Stimulated activated CD8-positive, alpha-beta memory T cell treated with anti-CD3 and anti-CD28 coated beads, Interleukin-15, amount 100 ng/mL, for 48 hours (primary cell): ENCODE measurements at places on chromosomes 2 and 18.

- DNase-seq: no peak
Measured at GRCh38 chr2:129050101-129050500, 731.4 kb upstream of the HS6ST1 start.

GRCh38 chr2:159561786-159562185 lies 54.6 kb downstream of the BAZ2B start:
- no peak for DNase-seq

GRCh38 chr2:159032580-159032979 lies 64.1 kb downstream of the TANC1 start:
- no peak for DNase-seq

- DNase-seq: no peak
Measured at GRCh38 chr18:51135795-51136194, 61.7 kb downstream of the MEX3C start.

- DNase-seq: no peak
Measured at GRCh38 chr2:149313512-149313972, 16.8 kb upstream of the LYPD6 start.

DNA sequence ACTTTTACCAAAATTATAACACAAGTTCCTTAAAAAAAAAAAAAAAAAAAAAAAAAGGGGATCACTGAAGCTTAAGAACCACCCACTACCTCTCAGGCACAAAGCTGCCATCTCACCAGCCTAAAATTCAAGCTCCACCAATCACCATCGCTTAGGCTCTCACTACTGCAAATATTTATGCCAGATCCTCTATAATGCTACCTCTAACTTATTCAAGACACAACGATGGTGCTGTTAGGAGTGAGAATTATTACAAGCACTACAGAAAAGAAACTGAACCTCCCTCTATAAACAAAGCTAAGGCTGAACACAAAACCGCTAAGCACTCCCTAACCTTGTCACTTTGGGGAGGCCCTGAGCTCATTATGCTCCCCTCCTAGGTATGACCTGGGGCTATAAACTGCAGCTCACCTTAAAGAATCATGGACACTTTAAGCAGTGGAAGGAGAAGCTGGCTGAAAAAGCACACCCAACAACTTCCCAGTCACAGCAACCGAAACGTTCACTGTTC lies 3.6 kb downstream of the FZD5 start:
- DNase-seq: no peak

GRCh38 chr2:68344031-68344430 lies 21.1 kb upstream of the PLEK start:
- DNase-seq: no peak

GRCh38 chr2:41990688-41991087 lies 57.1 kb upstream of the PKDCC start:
- no peak for DNase-seq

DNA sequence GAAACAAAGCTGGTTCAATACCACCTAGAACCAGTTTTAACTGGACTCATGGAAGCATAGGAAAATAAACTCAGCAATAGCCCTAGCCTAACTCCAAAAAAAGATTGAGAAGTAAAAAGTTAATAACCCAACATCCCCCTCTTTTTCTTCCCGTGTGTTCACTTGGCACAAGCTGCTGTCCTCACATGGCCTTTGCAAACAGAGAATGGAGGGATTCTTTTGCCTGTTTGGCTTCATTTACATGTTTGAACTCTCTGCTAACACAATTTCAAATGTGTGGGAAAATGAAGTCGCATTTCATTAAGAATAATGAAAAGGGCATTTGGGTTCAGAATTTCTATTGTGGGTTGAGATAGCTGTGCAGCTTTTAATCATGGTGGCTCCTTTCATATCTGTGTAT lies 589.2 kb upstream of the LRRTM1 start:
- DNase-seq: no peak

DNA sequence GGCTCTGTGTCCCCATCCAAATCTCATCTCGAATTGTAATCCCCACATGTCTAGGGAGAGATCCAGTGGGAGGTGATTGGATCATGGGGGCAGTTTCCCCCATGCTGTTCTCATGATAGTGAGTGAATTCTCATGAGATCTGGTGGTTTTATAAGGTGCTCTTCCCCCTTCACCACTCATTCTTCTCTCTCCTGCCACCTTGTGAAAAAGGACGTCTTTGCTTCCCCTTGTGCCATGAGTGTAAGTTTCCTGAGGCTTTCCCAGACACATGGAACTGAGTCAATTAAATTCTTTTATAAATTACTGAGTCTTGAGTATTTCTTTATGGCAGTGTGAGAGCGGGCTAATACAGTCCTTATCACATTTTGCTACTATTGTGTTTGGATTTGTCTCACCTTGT lies 177.6 kb upstream of the SLC39A10 start:
- no peak for DNase-seq

DNA sequence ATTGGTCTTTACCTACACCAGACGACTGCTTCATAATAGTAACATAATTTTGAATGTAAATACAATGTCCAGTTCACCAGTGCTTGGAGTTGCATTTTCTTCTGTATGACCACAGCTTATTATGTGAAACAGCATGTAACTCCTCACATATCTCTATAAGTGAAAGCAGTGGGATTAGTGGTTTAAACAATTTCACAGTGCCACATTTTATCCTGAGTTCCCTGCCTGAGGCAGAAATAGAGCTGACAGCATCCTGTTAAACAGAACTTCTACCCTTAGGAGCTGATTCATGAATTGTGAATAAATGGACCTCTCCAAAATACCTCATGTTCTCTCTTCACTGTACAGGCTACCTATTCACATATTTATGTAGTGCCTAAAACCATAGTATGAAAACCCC lies 542.3 kb upstream of the VWC2L start:
- DNase-seq: no peak

DNA sequence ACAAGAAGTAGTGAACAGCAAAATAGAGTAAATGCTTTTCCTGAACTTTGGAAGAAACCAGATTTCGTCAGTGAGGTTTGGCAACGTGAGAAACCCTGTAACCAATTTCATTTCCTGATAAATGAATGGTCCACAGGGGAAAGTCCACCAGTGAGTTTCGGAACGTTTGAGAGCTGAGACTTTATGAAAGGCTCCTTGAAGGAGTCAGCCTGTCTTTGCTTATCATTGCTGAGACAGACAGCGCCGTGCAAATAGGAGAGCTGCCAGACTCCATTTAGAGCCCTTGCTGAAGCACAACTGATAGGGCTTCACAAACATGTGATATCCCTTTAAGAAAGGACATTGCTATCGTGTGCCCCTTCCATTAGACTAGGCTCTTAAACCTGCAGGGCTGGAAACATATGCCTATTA lies 121.8 kb upstream of the SMAD7 start:
- no peak for DNase-seq

GRCh38 chr2:1591978-1592907 lies 152.1 kb downstream of the PXDN start:
- DNase-seq: no peak

DNA sequence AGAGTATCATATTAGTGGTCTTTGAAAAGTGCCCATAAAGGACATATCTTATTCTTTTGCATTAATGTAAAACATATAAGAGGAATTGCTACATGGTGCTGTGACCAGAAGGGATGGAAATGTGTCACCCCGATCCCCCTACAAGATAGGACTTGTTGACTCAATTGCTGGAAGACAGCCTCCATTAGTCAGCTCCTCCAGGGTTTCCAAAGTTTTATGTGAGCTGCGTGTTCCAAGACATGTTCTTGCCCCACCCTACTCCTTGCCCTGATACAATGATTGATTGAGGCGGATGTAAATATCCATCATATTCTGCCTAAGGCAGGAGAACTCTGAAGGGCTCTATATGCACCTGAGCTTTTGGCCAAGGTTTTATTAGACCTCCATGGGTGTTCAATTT lies 541.0 kb upstream of the ZEB2 start:
- no peak for DNase-seq

GRCh38 chr18:24104486-24104885 lies 34.4 kb upstream of the CABYR start:
- no peak for DNase-seq

DNA sequence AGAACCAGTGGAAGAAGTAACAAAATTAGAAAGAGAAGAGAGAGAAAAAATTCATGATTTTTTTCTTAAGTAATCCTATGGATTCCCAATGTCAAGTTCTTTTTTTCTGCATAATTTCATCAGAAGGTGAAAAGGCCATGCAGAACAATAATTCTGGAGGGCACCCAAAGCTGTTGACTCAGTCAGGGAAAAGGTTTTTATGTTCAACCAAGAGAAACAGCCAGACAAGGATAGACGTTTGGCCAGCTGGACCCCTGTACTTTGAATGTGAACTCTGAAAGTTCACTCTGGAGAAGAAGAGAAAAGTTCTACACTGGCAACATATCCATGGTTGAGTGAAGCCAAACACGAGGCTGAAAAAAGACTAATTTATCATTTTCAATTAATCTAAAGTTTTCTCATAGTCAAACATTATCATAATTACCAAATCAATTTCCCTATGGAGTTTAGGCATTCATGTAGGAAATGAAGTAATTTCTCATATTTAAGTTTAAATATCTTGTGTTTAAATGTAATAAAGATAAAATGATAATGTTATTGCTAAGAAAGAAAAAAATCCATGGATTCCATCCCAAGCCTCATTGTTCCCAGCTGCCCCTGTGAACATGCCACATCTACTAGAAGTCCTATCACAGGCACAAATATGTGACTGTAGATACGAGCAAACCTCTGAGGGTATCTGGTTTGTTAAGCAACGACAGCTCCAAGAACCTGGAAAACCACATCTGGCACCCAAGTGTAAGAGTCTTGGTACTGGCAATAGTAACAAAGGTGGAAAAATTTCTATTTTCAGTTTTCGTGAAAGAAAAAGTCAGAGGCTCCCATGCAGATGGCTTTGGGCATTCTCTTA lies 742.7 kb upstream of the ACVR2A start:
- DNase-seq: no peak

DNA sequence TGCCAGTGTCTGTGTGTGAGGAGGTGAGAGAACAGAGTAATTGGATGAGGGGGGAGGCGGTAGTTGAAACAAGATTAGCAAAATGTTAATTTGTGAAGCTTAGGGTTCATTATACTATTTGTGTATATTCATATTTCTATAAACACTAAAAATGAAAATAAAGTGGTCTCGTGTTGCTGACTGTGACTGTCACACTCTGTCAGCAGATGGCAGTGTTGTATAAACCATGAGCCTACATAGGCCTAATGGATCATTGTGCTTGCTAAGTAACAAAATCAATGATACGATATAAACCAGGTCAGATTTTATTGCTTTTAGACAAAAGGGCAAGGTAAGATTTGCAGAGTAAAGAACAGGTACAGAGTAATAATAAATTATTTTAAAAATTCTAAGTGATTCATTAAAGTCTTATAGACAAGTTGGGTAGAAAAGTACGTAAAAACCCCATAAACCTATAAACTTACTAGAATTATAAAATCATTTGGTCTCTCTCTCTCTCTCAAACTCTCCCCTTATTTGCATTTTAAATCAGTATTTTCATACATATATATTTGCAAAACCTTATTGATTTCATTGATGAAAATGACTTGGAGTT lies 182.7 kb downstream of the RPIA start:
- no peak for DNase-seq

GRCh38 chr2:96508521-96509113 lies 3.5 kb upstream of the NEURL3 start:
- DNase-seq: no peak

DNA sequence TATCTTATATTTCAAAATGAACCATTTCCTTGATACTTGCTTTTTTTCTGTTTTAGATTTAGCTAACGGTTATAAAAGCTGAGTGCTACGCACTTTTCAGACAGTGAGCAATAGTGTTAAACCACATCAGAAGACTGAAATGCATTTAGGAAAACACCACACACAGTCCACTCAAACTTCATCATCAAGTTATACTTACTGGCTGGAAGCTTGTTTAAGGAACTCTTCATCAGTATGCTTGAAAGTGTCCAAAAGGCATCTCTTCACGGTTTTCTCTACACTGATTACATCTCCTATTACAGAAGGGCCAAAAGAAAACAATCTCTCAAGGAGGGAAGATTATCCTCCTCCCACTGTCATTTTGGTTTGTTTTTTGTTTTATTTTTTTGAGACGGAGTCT lies 19.7 kb downstream of the ILKAP start:
- no peak for DNase-seq

DNA sequence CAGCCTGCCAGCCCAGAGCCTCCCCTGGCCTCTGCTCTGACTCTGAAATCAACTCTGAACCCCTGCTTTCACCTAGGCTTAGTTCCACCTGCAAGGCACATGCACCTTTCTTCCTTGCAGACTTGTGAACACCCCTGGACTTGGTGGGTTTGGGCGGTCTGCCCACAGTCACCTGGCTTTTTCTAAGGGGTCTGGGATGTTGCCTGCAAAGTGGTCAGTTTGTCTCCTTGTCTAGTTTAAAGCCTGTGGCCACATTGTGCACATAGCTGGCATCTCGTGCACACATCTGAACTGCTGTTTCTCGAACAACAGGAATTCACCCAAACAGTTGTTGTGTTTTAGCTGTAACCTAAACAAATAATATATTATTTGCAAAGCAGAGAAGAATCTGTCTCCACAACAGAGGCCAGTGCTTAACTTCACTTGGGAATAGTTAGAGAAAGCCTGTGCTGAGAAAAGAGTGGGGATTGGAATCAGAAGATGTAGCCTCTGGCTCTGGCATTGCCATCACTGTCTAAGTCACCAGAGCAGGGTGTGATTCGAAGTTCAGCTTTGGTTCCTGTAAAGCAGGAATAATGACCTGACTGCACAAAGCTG lies 108.5 kb downstream of the TMEM18 start:
- no peak for DNase-seq

DNA sequence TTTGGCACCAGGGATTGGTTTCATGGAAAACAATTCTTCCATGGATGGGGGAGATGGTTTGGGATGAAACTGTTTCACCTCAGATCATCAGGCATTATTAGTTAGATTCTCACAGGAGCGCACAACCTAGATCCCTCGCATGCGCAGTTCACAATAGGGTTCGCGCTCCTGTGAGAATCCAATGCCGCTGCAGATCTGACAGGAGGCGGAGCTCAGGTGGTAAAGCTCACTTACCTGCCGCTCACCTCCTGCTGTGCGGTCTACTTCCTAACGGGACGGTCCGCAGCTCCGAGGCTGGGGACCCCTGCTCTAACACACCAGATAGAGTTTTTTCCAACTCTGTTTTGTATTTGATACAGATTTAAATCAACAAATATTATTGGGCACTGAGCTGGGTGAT lies 286.5 kb downstream of the MTX2 start:
- DNase-seq: no peak

- no peak for DNase-seq
Measured at GRCh38 chr2:160288324-160288723, 88.3 kb upstream of the ITGB6 start.

- no peak for DNase-seq
Measured at GRCh38 chr2:53505826-53506225, 261.8 kb upstream of the CHAC2 start.

DNA sequence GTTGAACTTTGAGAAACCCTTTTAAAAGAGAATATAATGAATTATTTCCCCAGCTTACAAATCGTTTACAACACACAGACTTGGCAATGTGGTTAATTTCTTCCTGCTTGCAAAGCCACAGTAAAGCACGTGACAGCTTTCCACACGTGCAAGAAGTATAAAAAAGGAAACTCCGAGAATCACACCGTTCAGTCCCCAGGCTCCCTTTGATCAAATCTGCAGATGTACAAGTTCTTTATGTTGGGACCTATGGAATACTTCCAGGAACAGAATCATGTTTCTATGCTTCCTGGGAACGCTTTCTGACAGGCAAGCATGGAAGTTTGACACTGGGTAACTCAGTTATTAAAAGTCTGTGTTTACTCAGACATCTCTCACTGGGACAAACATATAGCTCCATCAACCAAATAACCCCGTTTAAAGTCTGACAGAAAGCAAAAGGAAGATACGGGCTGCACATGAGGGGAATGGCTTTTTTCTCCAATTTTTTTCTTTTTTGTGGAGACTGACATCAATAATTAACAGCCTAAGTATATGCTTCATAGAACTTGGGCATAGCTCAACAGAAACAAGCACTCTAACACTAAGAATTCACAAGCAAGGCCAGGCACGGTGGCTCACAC lies 134.8 kb downstream of the EIPR1 start:
- no peak for DNase-seq
